ENCODE measurements at places on chromosomes 5 and 9.
A peak's percentile ranks its signal among the peaks of the same experiment; 100 is the strongest.

DNA sequence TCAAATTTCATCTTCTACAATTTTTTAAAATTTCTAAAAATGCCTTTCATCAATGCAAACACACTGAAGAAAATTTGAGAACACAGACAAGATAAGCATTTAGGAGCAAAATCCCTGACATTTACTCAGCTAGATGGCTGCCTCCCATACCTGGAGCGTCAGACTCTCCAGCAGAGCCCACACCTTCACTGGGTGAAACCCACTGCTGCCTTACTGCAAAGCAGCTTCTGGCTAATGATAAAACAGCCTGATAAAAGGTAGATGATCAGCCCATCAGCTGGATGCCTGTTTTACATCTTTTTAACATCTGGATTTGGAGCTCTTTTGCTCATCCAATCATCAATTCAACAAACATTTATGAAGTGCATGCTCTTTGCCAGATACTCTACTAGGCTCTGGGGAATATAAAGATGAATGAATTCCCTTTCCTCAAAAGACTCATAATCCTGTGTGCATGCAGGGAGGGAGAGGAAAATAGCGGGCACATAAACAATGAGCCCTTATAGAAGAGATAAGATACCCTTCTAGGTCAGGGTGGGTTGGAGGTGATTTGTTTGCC, 271.2 kb downstream of the SAXO1 start:
- DNase-seq = no peak

DNA sequence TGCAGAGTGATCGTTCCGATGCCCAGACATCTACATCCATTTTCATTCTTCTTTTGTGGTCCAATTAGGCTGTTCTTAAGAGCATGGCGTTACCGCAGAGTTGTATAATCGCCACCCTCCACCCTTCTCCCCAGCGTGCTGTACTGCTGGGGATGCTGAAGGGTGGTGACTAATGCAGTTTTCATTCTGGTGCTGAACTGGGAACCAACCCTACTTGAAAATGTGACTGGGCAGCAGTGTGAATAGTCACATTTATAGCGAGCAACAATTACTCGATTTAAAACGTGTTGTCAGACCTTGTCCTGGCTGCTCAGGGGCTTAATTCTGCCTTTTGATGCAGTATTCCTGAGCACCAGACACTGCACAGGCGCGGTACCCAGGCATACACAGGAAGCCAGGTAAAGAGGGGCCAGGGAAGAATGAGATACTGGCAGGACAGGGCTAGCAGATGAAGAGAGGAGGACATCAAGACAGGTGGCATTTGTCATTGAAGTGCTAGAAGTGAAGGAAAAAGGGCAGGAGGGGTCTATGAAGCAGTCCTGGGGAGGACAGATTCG, 719 bp upstream of the ISCA1 start:
- no peak for DNase-seq

- no peak for DNase-seq
Observed at GRCh38 chr9:130428086-130428665, 16.6 kb upstream of the ASS1 start.

- DNase-seq = peak; percentile 6
Observed at GRCh38 chr9:93665637-93666438, 89.5 kb downstream of the PHF2 start.

DNA sequence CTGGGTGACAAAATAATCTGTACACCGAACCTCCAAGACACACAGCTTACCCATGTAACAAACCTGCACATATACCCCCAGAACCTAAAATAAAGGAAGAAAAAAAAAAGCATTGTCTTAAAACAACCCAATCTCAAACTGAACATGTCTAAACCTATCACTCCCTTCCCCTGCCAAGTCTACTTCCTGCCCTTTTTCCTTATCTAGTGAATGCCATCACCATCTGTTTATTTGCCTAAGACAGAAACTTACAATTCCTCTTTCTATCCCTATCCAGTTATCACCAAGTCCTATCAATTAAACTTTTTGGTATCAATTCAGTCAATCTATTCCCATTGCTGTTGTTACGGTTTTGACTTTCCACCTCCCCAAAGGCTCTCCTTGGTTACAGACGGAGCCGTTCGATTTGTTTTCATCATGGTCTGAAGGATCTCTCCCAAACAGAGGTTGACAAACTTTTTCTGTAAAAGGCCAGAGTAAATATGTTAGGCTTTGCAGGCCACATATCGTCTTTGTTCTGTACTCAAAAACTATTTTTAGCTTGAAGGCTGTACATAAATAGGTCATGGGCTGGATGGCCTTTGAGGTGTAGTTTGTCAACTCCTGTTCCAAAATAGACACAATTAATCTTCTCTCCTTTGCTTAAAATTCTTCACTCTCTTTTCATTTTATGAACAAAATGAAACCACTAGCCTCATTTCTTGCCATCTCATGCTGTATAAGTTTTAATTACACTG, 12.1 kb downstream of the NOL8 start:
- DNase-seq = no peak
